ENCODE measurements at places on chromosomes 3 and 15.

DNA sequence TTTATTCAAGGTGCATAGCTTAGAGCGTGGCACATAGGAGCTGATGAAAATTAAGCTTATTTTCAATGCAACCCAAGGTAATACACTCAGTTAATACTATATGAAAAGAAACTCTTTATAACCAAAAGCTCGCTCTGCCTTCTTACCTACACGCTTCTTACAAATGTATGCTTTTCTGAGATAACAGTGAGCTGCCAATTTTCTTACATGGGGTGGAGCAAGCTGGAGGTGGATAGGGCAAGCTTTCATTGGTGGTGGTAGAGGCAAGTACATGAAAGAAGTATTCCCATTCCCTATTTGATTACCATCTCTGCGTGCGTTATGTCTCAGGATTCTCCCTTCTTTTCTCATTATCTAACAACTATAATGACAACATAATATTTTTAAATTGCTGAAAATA, 8.9 kb downstream of the DZIP3 start:
- no peak for DNase-seq

- no peak for DNase-seq
Observed at GRCh38 chr15:74542166-74543042, 1.4 kb downstream of the ARID3B start.

- DNase-seq: peak; percentile 25
Observed at GRCh38 chr3:59052803-59053411, 3.1 kb upstream of the CFAP20DC start.

DNA sequence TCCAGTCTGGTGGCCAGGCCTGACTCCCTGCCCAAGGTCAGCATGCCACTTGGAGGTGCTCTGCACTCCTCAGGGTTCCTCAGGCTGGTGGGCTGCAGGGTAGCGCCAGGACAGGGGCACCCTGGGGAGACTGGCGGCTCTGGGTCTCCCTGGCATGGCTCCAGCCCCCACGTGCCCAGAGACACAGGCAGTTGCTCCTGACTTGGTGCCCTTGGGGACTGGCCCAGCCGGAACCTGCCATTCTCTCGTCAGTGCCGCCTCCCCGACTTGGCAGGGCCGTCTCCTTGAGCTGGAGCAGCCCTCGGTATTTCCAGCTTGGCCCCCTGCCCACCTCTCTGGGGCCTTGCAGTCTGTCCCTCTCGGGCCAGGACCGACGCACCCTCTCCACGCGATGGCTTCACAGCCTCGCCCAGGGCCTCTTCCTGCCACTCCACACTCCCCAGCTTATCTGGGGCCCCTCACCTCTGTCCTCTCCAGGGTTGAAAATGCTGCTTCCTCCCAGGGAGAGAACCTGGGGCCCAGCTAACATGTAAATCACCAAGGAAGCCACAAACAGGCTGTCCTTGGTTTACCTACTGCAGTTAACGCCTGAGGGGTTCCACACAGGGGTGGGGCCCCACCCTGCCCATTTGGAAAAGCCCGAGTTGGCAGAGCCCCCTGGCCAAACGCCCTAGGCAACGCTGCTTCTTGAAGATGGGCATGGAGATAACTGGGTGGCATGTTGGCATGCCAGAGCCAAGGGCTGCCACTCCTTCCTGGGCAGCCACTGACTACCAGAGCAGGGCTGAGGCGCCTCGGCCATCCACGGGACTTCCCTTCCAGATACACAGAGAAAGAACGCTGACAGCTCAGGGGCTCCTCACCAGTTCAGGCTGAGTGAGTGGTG, 61.4 kb downstream of the SMAD6 start:
- no peak for DNase-seq

GRCh38 chr15:92706201-92706600, 50.6 kb upstream of the FAM174B start:
- DNase-seq: no peak

Measured in glomerular endothelial cell (primary cell).